ENCODE measurements at places on chromosomes 2 and 18.

DNA sequence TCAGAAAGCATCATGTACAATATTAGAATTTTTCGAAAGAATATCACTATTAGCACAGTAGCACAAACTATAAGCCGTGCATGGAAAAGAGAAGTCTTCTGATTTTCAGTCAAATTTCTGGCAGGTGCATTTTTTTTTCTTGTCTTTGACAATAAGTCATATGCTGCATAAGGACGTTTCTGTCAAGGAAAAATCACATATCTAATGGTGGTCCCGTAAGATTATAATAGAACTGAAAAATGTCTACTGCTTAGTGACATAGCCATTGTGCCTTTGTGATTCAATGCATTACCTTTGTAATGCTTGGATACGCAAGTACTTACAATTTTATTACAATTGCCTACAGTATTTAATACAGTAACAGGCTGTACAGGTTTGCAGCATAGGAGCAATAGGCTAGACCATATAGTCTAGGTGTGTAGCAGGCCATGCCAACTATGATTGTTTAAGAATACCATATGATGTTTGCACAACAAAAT is 329.3 kb downstream of the LRRTM4 start:
- DNase-seq: no peak

DNA sequence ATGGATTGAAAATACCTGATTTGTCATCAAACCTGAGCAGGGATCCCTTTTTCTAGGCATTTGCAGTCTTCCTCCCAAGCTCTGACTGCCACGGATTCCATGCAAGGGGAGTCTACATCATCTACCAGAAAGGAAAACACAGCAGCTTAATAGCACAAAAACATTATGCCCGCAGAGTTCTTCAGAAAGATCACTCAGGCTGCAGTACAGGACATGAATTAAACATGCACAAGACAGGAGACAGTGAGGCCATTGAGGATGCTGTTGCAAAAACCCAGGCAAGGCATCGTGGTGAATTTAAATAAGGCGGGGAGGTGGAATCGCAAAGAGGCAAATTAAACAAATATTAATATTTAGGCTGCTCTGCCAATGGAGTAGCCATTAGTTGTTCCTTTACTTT is 88.5 kb downstream of the MRPS9 start:
- DNase-seq: no peak

- no peak for DNase-seq
Measured at GRCh38 chr2:77232909-77233425, 289.2 kb downstream of the LRRTM4 start.

DNA sequence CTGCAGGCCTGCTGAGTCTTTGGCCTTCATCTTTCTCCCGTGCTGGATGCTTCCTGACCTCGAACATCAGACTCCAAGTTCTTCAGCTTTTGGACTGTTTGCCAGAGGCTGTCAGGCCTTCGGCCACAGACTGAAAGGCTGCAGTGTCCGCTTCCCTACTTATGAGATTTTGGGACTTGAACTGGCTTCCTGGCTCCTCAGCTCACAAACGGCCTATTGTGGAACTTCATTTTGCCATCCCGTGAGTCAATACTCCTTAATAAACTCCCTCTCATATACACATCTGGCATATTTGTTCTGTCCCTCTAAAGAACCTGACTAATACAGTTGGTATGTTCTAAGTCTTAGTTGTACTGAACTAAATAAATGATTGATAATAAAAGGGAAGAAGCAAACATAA is 702.8 kb upstream of the LINC00305 start:
- DNase-seq: no peak

DNA sequence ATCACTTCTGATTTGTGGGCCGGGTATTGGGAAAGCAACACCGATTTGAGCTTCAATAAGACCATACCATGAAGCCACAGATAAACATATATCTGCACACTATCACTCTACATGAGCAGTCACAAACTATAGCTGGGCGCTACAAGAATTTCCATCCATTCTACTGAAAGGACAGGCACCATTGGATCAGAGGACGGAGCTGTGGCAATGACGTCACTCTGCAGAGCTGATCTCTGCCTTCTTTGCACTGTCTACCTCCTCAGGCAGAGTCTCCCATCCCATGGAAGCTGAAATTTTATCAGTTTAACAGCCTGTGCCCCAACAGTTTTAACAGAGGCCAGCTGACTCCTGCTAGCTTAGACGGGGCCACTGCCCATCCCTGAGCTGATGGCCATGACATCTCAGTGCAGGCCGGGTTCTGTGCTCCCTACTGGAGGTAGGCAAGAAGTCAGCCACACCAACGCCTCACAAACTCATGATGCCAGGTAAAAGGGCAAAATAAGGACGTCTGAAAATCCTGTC is 389.6 kb upstream of the SALL3 start:
- DNase-seq: no peak

- peak; percentile 91 for DNase-seq
Measured at GRCh38 chr2:127398239-127398590, 10.4 kb upstream of the MAP3K2 start.

GRCh38 chr2:222288590-222289277 is 10.1 kb downstream of the PAX3 start:
- no peak for DNase-seq

GRCh38 chr2:105380432-105381100 is 18.3 kb downstream of the FHL2 start:
- DNase-seq: no peak

DNA sequence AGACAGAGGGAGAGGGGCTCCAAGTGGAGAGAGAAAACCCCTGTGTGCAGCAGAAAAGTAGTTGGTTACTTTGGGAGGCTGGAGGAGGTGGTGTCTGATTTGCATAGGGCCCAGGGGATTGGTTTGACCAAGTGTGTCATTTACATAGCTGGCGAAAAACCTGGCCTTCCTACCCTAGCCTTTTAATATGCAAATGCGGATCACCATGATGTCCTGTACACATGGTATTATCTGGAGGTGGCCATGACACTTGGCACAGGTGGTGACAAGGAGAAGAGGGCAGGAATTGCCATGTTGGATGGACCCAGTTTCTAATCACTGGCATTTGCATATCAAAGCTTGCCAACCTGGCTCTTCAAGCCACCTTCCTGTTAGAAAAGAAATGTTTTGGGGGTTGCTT is 120.8 kb upstream of the CHAC2 start:
- DNase-seq: no peak

DNA sequence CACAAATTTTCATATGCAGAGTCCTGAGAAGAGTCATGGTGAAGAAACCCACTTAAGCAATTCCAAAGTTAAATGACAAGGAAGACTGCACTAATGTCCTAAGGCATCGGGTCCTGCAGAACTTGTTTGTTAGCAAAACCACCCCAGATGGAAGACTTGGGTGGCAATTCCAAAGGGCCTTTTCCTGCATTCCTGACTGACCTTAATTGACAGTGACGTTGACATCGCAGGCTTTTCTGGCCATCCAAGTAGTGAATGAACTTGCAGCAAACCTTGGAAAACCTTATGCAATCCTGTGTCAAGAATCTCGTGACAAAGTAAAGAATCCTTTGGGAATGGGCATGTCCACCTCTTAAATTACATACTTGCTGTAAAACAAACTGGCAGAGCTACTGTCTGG is 112.5 kb upstream of the SH3BP4 start:
- DNase-seq: no peak

GRCh38 chr18:56330366-56331110 is 307.9 kb downstream of the TXNL1 start:
- no peak for DNase-seq

DNA sequence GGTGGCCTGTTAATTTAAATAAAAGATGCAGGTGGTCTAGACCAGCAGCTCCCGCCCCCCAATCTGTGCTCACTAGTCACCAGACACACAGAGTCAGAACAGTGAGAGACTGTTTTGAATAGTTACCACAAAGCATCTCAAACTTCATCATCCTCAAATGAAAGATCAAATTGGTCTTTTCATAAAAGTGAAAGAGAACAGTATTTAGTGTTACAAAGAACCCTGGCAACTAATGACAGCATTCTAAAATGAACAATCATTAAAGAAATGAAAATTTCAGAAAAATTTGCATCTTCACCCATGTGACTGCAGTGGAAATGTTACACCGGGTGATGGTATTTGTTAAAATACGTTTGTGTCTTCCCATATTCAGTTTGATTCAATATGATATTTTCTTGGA is 65.5 kb upstream of the PMAIP1 start:
- no peak for DNase-seq

GRCh38 chr2:197281421-197281820 is 29.2 kb downstream of the ANKRD44 start:
- DNase-seq: no peak

DNA sequence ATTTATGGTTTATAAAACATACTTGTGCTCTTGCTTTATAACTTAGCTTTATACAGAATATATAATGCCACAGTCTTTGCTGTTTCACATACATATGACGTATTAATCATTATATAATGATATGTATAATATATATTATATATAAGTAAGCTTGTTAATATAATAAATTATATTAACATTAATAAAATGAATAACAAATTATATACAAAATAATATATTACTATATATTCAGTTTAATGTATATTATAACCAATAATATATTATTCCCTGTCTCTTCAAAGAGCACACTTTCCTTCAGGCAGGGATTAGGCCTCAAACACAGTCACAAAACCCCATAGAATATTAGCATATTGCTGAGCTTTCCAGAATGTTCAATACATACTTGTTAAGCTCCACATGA is 427.6 kb downstream of the NCKAP5 start:
- DNase-seq: no peak

GRCh38 chr2:100238471-100238870 is 83.8 kb downstream of the LONRF2 start:
- no peak for DNase-seq

GRCh38 chr18:41096504-41096903 is 858.5 kb upstream of the PIK3C3 start:
- DNase-seq: no peak

DNA sequence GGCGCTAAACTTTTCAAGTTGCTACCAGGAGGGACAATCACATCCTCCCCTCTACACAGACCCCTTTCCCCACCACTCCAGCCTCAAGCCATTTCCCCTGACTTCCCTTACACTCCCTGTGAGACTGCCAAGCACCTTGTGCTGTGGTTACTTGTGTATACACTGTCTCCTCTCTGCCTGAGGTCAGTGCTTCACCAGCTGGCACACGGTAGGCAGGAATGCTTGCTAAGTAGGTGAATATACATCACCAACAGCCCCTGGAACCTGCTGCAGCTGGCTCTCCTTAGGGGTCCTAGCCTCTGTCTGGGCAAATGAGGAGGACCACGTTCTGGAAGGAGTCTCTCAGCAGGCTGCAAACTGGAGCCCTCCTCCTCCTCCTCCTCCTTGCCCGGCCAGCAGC is 38.3 kb upstream of the ACAA2 start:
- DNase-seq: no peak

DNA sequence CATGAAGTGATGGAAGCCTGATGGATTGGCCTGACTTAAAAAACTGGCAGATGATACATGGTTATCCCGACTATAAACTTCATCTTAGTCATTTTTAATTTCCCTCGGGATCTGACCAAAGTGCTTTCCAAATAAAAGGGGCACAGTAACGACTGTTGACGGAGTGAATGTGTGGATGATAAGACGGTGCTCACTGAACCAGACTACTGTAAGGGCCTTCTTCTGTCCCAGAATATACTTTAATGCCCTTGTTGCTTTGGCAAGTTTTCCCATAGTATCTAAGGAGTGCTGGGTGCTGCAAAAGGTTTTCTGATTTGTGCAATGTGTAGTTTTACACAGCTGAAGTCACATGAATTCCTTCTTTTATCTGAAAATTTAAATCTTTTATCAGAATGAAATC is 373.5 kb downstream of the DSEL start:
- no peak for DNase-seq

- DNase-seq: no peak
Measured at GRCh38 chr18:66196805-66197204, 407.1 kb downstream of the CDH19 start.

- DNase-seq: peak; percentile 79
Measured at GRCh38 chr2:202870431-202871299, 901 bp downstream of the ICA1L start.

- no peak for DNase-seq
Measured at GRCh38 chr18:4843771-4844170, 353.3 kb downstream of the AKAIN1 start.

GRCh38 chr18:3397031-3397750 is 52.8 kb upstream of the TGIF1 start:
- DNase-seq: no peak

- DNase-seq: no peak
Measured at GRCh38 chr2:161836664-161837063, 212.4 kb downstream of the SLC4A10 start.

- no peak for DNase-seq
Measured at GRCh38 chr2:11907190-11907589, 160.8 kb downstream of the LPIN1 start.

DNA sequence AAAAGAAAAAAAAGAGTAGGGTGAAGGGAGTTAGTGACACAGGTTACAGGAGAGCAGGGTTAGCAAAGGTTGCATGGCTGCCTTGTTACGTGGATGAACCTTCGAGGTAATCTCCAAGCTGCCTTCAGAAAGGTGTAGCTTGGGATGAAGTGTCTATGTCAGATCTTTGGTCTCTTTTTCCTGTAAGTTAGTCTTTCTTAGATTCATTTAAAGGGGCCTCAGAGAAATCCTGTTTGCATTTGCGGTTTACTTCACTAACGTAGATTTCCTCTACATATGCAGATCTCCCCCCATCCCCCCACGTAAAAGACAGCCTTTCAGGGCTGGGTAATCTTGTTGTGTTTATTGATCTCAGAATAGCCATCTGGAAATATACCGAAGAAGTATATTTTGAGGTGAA is 83.7 kb downstream of the MTA3 start:
- DNase-seq: no peak

DNA sequence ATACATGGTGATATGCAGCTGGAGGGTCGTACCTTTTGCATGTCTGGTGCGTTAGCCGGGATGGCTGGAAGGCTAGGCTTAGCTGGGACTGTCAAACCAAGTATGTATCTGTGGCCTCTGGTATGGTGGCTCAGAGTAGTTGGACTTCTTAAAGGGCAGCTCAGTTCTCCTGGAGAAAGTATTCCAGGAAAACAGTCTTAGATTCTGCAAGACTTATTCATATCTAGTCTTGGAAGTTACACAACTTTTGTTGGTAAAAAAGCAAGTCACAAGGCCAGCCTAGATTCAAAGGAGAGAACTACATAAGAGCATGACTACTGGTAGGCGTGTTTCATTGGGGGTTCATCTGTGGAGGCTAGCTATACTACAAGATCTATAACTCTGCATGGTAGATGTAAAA is 45.5 kb downstream of the EML4 start:
- DNase-seq: no peak

GRCh38 chr2:189579585-189580186 is 900 bp downstream of the SLC40A1 start:
- DNase-seq: peak; percentile 27

- DNase-seq: peak; percentile 61
Measured at GRCh38 chr2:118371515-118371914, 283.2 kb downstream of the INSIG2 start.

- DNase-seq: no peak
Measured at GRCh38 chr2:189147361-189147760, 32.2 kb downstream of the COL5A2 start.

GRCh38 chr18:9766076-9766481 is 58.0 kb downstream of the RAB31 start:
- no peak for DNase-seq

DNA sequence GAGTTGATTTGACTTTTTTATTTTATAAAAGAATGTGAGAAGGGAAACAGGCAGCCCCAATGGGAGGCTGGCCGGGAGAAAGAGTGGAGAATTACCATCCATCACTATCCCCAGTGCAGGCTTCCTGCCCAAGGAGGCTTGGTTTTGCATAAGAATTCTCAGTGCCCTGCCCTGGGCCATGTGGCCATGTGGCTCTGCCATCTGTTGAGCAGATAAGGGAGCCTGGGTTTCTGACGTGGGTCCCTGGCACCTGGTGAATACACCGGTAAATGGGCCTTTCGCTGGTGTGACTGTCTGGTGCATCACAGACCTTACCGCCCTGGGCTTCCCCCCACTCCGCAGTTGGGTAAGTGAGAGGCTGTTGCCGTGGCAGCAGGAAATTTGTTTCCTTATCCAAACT is 54.5 kb upstream of the TMEM163 start:
- DNase-seq: no peak
